ENCODE measurements at places on chromosomes 7 and 10.
A peak's percentile ranks its signal among the peaks of the same experiment; 100 is the strongest.

DNA sequence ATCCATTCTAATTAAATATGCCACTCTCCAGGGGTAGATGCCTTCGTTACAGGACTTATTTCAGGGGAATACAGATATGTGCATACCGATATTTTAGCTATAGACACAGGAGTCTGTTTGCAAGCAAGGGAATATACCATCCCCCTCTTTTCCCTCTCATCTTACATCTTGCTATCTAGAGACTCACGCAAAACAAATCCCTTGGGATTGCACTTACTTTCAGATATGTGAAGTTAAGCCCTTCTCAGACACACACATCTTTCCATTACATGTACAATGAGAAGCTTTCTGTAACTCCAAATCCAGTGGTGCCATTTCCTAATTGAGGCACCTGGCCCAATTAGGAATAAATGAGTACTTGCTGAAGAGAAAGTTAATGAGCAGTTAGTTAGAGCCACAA is 250.4 kb upstream of the FZD8 start:
- no peak for DNase-seq

DNA sequence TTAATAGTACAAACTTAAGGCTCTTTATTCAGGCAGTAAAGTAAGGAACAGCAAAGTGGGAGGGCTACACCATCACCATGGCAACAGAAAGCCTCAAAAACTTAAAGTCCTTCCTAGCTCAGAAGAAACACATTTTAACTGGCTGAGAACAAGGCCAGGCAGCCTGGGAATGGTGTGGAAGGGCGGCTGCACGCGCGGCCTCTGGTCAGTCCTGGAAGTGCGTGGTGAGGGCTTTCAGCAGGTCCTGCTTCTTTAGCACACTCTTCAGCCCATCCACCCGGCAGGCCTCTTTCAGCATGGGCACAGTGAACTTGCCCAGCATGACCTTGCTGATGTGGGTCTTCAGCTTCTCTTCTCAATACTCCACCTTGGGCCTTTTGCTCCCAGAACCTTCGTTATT is 133.0 kb downstream of the CYP26A1 start:
- no peak for DNase-seq

DNA sequence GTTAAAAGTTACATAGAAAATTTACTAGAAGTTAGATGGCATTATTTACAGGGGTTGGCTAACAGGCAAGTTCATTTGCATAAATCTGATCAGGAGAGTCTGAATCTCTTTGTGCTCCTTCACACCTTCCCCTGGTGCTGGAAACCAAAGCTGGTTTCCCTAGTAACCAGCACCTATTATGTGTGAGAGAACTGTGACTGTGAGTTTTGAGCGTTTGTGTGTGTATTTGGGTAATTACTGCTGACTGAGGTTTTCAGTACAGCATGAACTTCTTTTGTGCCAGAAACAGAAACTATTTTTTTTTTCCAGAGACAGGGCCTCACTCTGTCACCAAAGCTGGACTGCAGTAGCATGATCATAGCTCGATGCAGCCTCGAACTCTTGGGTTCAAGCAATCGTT is 10.3 kb upstream of the IFIT1B start:
- DNase-seq = no peak

- DNase-seq = no peak
These were observed 107.2 kb upstream of the INHBA start for GRCh38 chr7:41809940-41810576.

GRCh38 chr7:85567983-85568382 is 381.1 kb upstream of the SEMA3D start:
- no peak for DNase-seq

DNA sequence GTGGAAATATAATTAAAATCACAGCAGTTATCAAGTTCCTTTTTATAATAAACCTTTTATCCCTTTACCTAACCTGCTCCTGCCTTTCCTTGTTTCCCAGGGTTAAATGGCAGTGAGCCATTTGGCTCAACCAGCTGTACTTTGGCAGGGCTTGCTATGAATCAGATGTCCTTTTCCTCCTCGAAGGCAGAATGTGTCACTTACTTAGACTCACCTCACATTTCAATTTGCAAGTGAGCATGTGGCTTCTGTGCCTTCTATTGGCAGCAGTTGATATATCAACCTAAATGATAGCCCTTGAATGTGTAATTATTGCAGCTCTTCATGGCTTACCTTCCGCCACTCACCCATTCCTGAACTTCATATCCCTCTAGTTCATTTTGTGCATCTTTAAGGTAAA is 301.7 kb downstream of the CSTF2T start:
- DNase-seq = peak; percentile 74

- no peak for DNase-seq
These were observed 9.4 kb downstream of the KIF20B start for GRCh38 chr10:89710753-89711152.

DNA sequence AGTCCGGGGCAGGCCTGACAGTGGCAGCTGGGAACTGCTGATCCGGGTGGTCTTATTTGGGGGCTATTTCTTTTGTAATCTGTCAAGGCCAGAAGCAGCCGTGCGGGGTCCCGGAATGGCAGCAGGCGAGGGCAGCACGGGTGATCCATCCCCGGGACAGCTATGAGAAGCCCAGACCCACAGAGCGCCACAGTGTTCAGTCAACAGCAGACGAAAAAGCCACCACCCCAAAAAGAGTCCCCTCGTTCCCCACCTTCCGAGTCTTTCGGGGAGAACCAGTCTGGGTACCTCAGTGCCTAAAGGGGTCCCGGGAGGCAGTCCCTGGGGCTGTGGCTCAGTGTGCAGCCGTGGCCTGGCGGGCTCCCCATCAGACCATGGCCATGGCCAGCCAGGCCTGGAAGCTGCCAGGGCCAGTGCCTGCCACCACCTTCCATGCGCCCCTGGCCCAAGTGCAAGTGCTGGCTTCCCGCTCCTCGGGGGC is 125.1 kb upstream of the KCTD7 start:
- no peak for DNase-seq

DNA sequence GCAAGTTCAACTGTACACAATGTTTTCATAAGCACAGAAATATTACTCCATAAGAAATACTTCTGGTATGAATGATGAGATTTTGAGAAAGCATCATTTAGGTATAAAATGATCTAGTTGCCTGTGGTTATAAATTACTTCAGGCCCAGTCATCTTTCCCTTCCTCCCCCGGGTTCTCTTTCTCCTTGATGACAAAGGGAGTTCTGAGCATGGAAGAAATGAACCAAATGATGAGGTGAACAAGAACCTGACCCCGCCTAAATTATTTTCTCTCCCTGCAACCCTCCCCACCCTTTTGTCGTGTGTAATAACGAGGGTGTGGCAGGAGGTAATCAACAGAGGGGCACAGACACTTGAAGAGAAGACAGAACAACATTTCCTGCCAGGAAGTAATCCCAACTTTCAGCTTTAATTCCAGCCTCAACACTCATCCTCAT is 319.6 kb upstream of the SP8 start:
- no peak for DNase-seq

GRCh38 chr7:33998476-33998875 is 93.1 kb downstream of the BMPER start:
- peak; percentile 49 for DNase-seq

- DNase-seq = no peak
These were observed 22.1 kb upstream of the SLIT1 start for GRCh38 chr10:97207756-97208346.

GRCh38 chr7:94643771-94644545 is 12.0 kb downstream of the SGCE start:
- DNase-seq = no peak

- no peak for DNase-seq
These were observed 59.5 kb upstream of the NPTX2 start for GRCh38 chr7:98557538-98558031.

GRCh38 chr7:121081327-121081936 is 92.9 kb downstream of the CPED1 start:
- DNase-seq = peak; percentile 47

DNA sequence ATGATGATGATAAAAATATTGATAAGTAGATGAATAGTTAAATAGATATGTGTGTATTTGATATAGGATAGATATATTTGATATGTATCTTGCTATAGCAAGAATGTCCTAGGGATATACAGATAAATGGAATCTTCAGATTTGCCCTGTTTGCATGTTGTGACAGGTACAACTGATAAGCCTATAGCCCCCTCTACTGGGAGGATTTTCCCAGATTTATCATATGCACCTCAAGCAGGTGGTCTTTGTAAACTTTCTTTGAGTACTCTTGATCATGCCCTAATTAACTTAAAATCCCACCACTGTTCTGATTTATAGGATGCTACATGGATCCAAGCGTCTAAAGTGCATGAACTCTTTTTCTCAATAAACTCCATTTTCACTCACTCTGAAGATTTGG is 1050.7 kb downstream of the SORCS3 start:
- DNase-seq = peak; percentile 22

GRCh38 chr10:8444630-8445029 is 390.1 kb downstream of the GATA3 start:
- DNase-seq = no peak

- DNase-seq = no peak
These were observed 59.3 kb upstream of the NMT2 start for GRCh38 chr10:15227611-15228372.

- DNase-seq = peak; percentile 68
These were observed 44.2 kb downstream of the PDLIM1 start for GRCh38 chr10:95246582-95247051.

- no peak for DNase-seq
These were observed 1.3 kb upstream of the BMPER start for GRCh38 chr7:33903791-33904680.

DNA sequence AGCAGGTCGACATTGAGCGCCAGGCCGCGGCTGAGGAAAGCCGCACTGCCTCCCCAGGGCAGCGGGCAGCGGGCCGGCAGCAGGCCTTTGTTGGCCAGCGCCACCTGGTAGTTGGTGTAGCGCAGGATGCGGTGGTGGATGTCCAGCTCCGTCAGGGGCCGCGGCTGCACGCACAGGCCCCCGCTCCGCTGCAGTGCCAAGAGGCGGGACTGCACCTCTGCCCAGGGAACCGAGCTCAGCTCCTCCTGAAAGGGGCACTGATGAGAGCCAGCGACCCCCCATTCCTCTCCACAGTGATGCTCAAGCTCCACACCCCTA is 5.2 kb downstream of the ATG9B start:
- DNase-seq = no peak

DNA sequence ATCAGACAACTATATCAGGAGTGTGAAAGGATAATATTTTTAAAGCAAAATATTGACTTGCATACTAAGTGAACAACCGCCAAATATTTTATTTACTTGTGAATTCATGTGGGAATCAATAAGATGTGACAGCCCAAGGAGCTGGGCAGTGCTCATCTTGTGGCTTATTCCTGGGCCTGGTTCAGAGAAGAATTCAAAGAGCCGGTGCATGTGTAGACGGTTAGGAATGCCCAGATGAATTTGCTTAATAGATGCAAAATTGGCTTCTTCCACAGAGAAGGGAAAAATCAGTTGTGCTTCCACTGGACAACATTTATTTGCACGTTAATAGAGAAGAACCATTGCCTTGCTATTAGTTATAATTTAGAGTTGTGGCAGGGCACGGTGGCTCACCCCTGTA is 4.4 kb downstream of the MYL7 start:
- no peak for DNase-seq
